ENCODE measurements at places on chromosomes 4 and X.
A peak's percentile ranks its signal among the peaks of the same experiment; 100 is the strongest.

DNA sequence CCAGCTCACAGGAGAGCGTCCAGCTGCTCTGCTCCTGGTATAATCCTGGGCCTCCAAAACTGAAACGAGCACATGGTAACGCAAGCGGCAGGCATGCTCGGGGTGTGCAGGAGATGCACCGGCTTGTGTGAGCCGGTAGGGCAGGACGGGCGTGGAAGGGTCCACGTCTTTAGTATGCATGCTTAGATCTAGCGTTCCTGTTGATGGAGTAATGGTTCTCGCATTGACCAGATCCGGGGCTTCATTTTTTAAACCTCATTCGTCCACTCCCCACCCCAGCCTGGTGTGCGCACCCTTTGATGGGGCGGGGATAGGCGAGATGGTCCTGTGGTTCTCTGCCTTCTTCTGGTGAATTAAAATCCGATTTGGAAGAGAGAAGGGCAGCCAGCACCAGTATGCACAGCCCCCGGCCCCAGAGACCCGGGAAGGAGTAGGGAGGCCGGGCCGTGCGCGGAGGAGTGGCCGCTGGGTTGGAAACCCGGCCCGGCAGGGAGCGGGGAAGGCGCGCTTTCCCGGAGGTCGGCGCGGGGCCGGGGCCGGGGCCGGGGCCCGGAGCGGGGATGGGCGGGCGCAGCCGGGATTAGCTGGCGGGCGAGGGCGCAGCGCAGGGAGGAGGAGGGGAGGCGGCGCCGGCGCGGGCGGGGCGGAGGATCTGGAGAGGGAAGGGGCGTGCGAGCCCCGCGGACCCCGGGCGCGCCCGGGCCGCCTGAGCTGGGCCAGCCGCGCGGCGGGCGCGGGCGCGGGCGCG, 39.9 kb downstream of the FAM149A start:
- DNase-seq: peak; percentile 29

GRCh38 chr4:11138964-11139363, 289.7 kb downstream of the HS3ST1 start:
- DNase-seq: no peak

- no peak for DNase-seq
These were observed 51.9 kb downstream of the HMGB2 start for GRCh38 chr4:173282256-173282562.

DNA sequence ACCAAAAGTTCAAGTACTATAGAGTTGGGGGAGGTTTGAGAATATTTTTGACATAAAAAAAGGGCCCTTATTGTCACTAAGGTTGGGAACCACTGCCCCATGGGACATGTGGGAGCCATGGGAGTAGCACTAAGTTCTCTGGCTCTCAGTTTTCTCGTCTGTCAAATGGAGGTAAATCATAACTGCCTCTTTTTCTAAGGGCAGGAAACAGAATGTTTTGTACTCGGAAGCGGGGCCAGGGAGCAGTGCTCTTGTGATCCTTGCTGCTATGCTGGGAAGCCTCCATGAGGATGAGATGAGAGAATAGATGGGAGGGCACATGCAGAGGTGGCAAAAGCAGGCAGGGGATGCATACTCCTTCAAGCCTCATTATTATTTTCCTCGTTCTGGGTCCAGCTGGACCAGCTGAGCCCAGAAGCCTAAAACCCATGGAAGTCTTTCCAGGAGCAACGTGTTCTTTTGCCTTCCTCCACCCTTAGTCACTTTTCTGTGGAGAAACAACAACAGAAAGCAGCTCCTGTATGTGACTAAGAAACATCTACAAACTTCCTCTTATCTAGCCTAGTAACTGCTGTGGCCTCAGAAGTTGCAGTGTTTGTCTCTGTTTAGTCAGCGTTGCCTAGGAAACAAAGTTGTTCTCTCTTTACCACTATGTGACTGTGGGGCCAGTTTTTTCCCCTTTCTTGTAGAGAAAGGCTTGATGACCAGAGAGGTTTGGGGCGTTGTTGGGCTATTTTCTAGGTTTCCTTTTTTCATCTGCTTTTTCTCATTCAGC, 64.8 kb downstream of the TSC22D3 start:
- no peak for DNase-seq

- no peak for DNase-seq
These were observed 504.9 kb downstream of the RAPGEF2 start for GRCh38 chr4:159607809-159608208.

- no peak for DNase-seq
These were observed 36.5 kb downstream of the DCHS2 start for GRCh38 chr4:154455111-154455510.

DNA sequence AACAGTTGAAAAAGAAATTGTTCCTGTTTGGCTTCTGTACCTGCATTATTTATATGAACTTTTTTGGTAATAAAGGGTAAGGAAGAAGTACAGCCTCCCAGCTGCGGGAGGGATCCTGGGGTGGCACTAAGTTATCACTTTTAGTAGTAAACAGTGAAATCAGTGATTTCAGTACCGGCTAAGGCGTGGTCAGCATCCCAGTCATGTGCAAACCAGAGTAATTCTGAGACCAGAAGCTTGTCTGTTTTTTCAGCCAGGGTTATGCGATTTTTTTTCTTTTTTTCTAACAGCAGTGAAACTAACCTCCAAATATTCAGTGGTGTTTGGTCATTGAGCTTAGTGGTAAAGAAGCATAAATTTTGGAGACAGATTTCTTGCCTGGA, 3.3 kb downstream of the EGF start:
- no peak for DNase-seq

DNA sequence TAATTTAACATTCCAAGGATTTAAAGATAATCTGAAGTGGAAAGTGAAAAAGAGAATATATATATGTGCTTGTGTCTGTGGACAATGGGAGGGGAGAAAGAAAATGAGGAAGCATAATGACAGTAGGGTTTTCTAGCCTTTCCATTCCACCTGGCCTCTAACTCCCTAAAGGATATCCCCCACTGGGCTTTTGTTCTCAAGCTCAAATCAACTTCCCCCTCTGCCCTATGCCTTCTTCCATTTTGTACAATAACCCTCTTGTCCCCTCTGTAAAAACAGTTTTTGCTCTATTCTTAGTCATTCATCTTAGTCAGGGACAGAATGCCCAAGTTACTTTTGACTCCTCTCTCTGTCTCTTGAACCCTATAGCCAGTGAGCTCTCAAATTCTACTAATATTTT, 23.6 kb downstream of the ANTXR2 start:
- no peak for DNase-seq

GRCh38 chr4:138344054-138344453, 101.9 kb upstream of the SLC7A11 start:
- DNase-seq: no peak

GRCh38 chr4:8606476-8606875, 13.9 kb downstream of the CPZ start:
- DNase-seq: no peak

GRCh38 chr4:152556283-152556682, 20.4 kb upstream of the FBXW7 start:
- no peak for DNase-seq

Data from SHP77 (cell line).